Stimulated activated CD8-positive, alpha-beta memory T cell treated with anti-CD3 and anti-CD28 coated beads, Interleukin-7, amount 100 ng/mL, for 1 hour (primary cell): ENCODE measurements at places on chromosomes 2 and 18.

GRCh38 chr18:46148810-46149209 is 44.6 kb downstream of the HAUS1 start:
- no peak for DNase-seq

DNA sequence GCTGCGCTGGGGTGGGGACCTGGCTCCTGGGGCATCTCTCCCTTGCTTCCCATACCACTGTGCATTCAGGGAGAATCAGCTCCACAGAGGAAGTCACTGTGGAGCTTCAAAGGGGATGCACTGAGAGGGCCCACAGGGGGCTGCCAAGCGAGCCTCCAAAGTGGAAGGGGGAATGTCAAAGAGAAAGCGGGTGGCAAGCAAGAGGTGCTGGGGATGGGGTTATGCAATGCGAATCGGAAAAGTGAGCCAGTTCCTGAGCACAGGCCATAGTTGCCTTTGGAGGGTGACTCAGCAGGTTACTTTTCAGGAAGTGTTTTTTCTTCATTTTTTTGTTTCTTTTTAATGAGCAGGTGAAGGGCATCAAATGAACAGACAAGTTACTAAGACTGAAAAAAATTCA is 17.6 kb downstream of the PMAIP1 start:
- DNase-seq, result no peak

GRCh38 chr2:48170281-48170680 is 264.0 kb upstream of the FBXO11 start:
- DNase-seq, result no peak

GRCh38 chr2:55311444-55311870 is 42.4 kb upstream of the MTIF2 start:
- no peak for DNase-seq

DNA sequence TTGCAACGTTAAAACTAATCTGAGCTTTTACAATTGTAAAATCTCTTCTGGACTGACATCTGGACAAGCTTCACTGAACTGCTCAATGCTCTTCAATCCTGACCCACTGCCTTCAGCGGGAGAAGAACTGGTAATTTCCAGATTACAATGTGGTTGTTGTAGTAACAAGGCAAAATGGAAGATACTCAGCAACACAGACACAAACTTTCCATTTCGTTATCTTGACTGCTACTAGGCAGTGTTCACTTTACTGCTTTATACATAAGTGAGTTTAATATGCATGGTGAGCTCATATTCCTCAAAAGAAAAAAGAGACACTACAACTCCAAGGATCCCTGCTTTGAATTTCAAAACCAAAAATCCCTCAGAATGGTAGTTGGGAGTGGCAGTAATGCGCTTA is 51.9 kb downstream of the GRB14 start:
- no peak for DNase-seq

DNA sequence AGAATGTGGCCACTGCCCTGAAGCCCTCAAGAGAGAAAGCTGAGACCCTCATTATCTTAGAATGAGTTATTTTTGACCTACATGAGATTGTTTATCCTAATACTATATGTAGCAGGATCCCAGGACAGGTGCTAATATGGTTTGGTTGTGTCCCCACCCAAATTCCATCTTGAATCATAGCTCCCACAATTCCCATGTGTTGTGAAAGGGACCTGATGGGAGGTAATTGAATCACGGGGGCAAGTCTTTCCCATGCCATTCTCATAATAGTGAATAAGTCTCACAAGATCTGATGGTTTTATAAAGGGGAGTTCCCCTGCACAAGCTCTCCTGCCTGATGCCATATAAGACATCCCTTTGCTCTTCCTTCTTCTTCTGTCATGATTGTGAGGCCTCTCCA is 76.8 kb downstream of the CCBE1 start:
- no peak for DNase-seq

GRCh38 chr2:241489733-241490680 is 18.4 kb downstream of the STK25 start:
- DNase-seq, result no peak

GRCh38 chr18:58893388-58894099 is 28.9 kb downstream of the ZNF532 start:
- no peak for DNase-seq

DNA sequence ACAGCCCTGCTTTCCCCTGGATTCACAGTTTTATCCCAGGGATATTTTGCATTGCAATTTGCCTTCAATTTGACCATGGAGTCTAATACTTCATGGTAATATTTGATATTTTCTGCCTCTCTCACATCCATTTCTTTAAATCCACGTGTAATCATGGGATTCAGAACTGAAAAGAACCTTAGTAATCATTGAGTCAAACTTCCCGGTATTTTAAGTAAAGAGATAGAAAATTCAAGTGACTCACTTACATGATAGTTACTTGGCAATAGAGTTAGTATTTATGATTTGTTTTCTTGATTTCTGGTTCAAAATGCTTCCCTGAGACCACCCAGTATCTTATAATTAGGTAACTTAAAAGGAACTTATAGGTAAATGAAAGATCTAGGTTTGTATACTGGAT is 33.7 kb upstream of the CDC42EP3 start:
- no peak for DNase-seq

- DNase-seq, result no peak
These were observed 53.9 kb upstream of the SEC11C start for GRCh38 chr18:59085797-59086196.

GRCh38 chr2:4122726-4123125 is 419.4 kb downstream of the DCDC2C start:
- DNase-seq, result no peak

DNA sequence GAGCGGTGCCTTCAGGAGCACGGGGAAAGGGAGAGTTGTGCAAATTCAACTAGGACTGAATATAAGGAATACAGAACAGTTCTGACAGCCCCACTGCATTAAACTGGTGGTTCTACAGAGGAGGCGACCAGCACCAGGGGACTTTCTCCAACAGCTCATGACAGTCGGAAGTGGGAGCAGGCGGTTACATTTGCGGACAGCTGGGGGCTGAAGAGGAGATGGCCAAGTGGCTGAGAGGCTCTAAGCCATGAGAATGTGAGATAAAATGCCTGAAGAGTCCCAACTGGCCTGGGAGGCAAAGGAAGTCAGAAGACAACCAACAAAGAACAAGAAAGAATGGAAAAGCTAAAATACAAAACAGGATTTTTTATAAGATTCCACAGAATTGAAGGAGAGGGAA is 141.3 kb downstream of the L3MBTL4 start:
- DNase-seq, result no peak

DNA sequence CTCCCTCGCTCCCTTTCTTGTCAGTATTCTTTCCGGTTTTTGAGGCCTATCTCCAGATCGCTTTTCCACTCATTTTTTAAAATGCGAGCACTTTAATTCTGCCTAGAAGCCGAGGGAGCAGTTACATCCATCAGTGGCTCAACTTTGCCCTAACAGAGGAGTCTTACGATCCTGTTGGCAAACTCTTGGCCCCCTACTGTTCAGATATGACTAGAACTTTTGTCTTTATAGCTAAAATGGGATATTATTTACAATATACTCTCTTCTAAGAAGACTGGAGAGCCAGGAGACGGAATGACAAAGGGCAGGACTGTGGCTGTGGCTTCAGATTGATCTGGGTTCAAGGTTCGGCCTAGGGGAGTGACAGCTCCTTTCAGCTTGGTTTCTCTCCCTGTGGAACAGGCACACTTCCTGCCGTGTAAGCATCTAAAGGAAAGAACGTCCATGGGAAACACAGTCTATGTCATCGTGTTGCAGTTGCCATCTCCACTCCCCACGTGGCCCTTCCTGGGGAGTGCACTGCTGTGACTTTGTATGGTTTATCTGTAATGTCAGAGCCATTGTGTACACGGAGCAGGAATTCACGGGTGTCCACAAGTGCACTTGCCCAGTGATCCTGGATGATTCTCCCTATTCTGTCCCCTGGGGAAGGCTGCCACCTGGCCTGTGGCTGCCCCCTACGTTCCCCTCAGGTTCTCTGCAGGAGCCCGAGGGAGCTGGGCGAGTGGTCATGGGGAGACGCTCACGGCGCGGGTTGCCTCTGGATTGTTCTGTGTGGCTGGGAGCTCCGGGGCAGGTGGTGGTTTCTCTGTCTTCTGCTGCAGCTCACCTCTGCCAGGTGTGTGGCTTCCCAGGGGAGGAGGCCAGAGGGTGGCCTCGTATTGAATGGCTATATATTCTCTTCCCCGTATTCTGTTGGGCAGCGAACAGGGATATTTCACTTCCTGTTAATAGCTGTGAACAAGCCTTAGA is 222.0 kb downstream of the LDLRAD4 start:
- no peak for DNase-seq

DNA sequence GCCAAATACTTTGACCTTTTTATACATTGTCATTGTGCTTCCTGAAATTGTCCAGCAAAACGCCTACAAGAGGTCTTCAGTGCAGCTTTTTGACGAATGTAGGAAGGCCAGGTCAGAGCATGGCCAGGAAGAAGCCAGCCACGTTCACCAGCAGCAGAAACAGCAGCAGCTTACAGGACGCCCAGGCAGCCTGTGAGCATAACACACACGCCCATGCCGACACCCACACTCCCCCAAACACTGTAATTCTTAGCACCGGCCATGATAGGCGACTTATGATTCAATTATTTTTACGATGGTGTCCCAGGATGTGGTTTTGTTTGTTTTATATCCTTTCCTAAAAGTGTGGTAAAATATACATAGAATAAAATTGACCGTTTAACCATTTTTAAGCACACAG is 249.1 kb upstream of the SALL3 start:
- no peak for DNase-seq

- DNase-seq, result no peak
These were observed 266.8 kb upstream of the SIX3 start for GRCh38 chr2:44674473-44675284.

- no peak for DNase-seq
These were observed 44.5 kb upstream of the TMEM247 start for GRCh38 chr2:46434851-46435273.

GRCh38 chr2:127641133-127641532 is 4.8 kb upstream of the GPR17 start:
- DNase-seq, result no peak

GRCh38 chr2:144518748-144519596 is 947 bp downstream of the ZEB2 start:
- no peak for DNase-seq

DNA sequence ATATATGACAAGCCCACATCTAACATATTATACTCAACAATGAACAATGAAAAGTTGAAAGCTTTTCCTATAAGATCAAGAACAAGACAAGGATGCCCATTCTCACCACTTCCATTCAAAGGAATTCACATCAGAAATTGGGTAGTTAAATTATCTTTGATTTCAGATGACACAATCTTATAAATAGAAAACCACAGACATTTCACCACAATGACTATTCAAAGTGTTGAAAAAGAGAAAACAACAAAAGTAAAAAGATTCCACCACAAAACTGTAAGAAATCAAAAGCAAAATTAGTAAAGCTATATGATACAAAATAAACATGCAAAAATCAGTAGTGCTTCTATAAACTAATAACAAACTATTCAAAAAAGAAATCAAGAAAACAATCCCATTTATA is 279.7 kb upstream of the MYT1L start:
- DNase-seq, result no peak

DNA sequence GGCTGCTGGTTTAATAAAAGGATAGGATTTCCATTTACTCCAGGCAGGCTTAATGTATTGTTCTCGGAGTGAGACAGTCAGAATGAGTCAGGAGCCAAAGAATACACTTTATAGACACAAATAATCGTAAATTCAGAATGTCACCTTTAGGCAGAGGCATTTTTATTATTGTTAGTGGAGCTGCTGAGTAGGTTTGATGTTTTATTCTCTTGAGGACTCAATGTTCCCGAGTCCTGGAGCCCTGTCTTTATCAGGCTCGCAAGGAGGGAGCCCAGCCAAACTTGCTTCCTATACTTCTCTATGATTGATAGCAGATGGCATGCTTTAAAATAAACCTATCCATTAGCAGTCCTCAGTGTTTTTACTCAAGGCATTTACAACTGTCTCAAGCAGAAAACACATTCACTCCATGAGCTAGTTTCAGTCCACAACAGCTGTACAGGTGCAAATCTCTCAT is 492.3 kb upstream of the ZEB2 start:
- DNase-seq, result no peak

- DNase-seq, result no peak
These were observed 94.1 kb upstream of the THOC1 start for GRCh38 chr18:361941-362310.

DNA sequence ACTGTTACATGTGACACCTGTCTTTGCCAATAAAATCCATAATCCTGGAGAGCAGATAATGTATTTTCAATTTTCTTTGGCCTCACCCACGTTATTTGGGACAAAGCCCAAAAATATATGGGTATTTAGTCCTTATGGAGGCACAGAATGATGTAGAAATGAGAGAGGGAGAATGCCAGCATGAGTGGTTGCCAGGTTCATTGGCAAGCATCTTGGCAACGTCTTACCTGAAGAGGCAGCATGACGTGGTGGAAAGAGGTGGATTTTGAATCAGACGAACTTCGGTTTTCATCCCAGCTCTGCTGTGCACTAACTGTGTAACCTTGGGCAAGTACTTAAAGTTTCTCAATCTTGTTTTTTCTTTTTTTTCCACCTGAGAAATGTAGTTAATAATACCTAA is 969.6 kb upstream of the PIK3C3 start:
- DNase-seq, result no peak

- DNase-seq, result no peak
These were observed 53.3 kb downstream of the CCDC148 start for GRCh38 chr2:158403237-158403636.

GRCh38 chr18:80103231-80103630 is 5.8 kb upstream of the ADNP2 start:
- DNase-seq, result no peak

DNA sequence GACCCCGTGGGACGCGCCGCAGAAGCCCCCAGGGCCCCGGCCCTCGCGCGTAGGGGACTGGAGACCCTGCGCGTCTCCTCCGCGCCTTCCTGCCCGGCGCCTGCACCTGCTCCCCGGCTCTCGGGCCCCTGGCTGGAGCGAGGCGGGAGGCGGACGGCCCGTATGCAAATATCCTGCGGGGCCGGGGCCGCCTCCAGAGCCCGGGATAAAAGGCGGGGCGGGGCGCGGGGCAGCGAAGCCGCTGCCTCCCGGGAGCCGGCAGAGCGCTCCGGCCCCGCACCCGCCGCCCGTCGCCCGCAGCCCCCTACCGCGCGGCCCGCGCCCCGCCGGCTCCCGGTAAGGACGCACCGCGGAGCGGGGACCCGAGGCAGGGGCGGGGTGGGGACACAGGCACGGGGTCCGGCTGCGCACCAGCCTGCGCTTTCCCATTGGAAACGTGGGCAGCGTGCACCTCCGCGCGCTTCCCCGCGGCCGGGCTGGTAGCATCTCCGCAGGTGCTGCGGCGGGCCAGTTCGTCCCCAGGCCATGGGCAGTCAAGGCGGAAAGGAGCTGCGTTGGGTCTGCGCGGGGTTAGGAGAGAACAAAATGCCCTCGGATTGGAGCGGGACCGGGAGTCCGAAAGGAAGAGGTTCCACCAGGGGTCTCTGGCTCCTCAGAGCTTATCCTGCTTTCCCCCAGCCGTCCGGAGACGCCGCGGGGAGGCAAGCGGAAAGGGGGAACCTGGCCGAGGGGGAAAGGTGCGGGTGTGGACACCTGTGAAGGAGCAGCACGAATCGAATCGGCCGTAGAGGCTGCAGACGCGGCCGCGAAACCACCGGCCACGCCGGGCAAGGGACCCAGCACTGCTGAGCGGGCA is at the start of gene ATP6V1C2:
ATP6V1C2 (plus strand) TSS at position 235 of the 856 bp plus-strand sequence. CDS start 1,220 bp downstream, outside the sequence.
- DNase-seq, result no peak
